Activated T-cell treated with anti-CD3 and anti-CD28 coated beads, Interleukin-2, amount 50 U/mL, for 24 hours (primary cell): ENCODE measurements at places on chromosomes 3 and 15.

DNA sequence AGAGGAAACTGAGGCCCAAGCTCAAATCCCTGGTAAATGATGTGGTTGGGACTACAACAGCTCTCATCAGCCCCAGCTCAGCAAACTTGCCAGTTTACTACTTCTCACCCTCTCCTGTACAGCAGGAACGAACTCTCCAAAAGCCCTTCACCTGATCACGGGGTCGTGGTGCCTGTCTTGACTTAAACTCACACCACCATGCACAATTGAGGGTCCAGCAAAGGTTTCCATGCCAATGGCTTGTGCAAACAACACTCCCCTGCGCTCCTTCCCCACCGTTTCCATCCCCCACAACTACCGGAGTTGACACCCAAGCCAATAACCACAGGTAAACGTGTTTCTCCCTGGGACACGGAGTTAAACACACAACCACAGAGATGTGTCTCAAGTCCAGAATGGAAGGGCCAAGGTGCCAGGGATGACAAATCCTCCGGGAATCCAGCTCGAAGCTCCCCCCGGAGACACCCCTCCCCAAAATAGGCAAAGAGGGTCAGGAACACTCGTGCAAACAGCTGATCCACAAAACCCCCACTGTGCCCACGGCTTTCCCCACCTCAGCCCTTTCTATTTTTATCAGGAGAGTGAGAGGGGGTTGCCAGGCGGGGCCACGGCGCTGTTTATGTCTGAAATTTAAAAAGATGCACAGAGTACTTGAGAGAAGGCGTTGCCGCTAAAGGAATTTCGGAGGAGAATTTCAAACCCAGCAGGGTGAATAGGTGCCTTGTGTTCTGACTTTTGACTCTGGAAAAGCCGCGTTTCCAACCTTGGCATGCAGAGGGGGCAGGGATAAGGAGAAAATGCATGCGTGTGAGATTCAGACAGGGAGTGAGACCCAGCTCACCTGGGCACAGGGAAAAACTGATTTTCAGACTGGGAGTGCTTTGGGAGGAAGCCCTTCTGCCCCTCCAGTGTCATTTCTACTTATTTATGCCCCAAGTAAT, 10.6 kb upstream of the ACAN start:
- H3K4me1 ChIP-seq, result no peaks in the 10 kb centered on the region
- peaks cover 53% of the 10 kb centered on the region for H3K27me3 ChIP-seq
- H3K36me3 ChIP-seq, result no peaks in the 10 kb centered on the region
- DNase-seq, result no peak
- H3K4me3 ChIP-seq, result no peak overlapping the region

DNA sequence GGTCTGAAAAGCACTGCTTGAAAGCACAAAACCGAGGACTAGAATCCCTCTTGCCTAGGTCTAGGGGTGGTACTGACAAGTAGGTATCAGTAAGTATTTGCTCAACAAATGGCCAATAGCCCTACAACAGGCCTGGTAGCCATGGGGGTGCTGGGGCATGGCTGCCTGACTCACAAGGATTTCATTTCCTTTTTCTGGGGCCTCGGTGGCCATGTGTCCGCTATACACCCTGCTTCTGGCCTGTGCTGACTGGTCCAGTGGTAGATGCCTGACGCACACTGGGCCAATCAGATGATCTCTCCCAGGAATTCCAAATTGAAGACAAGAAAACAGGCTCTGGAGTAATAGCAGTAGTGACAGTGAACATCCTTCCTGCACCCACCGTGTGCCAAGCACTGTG, 29.4 kb downstream of the MELTF start:
- H3K27ac ChIP-seq, result no peak overlapping the region
- H3K36me3 ChIP-seq, result no peaks in the 10 kb centered on the region
- no peak overlapping the region for H3K4me3 ChIP-seq
- H3K4me1 ChIP-seq, result peaks cover 10% of the 10 kb centered on the region
- no peaks in the 10 kb centered on the region for H3K27me3 ChIP-seq

DNA sequence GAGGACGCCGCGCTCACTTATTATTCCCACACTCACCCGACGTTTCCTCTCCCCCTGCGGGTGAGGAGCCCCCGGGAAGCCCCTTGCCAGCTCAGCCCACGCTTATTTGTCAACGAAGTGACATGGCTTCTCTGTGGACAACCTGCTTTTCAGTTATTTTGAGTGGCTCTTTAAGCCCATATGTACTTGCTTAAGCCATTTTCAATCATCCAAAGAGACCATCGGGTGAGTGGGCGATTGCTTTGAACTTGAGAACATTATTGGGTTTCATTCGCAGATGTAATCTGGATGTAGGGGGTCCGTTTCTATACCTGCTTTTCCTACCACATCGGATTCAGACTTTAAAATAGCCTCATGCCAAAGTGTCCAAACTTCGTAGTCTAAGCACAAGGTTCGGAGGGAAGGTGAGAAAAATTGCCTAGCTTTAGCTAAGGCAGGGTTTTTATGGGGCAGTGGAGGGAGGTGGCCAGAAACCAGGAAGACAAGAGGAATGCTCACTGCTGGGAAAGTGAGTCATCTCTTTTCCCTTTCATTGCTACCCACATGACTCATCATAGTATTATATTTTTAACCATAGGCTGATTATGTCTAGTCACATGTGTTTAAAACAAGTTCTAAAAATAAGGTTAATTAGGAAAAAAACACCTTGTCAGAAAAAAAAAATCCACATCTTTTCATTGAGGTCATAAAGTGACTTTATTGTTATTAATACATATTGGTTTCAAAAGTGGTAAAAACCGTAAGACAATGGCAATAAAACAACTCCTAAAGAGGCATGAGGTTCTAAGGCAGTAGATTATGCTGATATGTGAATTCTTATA, 773.1 kb upstream of the NR2F2 start:
- peak overlapping the region; percentile 50 for H3K27ac ChIP-seq
- H3K4me1 ChIP-seq, result peaks cover 15% of the 10 kb centered on the region
- H3K36me3 ChIP-seq, result no peaks in the 10 kb centered on the region
- no peak overlapping the region for H3K4me3 ChIP-seq

DNA sequence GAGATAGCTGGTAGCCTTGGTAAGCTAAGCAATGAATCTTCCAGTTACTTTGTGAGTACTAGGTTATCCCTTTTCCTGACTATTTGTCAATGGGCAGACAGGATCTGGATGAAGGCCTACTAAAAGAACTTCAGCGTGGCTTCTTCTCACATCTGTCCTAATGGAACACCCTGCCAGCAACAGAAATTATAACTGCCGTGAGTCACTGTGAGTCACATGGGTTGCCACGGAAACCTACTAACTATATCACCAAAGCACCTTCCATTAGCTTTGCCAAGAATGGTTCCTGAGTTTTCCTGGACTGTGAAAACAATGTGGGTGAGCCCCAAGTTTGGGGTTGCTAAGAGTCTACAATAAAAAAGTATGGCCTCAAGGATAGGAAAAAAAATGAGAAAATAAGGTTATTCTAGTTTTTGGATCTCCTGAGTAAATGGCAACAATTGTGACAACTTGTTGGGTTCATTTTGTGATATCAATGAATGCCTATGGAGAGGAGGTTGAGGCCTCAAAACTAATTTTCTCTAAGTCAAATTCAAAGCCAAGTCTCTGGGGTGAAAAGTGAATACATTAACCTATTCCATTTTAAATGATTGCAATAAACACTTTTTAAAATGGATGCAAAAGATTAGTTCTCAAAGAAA, 195.1 kb upstream of the ICE2 start:
- no peak overlapping the region for H3K4me3 ChIP-seq
- H3K27ac ChIP-seq, result peak overlapping the region; percentile 45
- DNase-seq, result peak; percentile 60
- H3K27me3 ChIP-seq, result no peaks in the 10 kb centered on the region

DNA sequence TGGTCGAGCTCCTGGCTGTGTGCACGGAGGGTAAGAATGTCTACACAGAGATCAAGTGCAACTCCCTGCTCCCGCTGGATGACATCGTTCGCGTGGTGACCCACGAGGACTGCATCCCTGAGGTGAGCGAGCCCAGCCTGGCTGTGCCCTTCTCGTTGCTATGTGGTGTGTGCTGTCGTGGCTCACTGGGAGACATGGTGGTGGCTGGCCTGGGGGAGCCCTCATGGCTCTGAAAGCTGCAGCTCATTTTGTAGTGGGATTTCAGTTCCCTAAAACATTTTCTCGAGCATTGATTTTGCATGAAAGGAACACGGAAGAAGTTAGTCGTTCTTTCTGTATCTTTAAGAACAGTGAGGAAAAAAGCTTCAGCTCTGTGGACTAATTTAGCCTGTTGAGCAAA, 200.5 kb downstream of the ITPR1 start:
- peaks cover 88% of the 10 kb centered on the region for H3K36me3 ChIP-seq
- H3K4me1 ChIP-seq, result no peaks in the 10 kb centered on the region
- no peaks in the 10 kb centered on the region for H3K27me3 ChIP-seq
- DNase-seq, result no peak
- no peak overlapping the region for H3K27ac ChIP-seq

DNA sequence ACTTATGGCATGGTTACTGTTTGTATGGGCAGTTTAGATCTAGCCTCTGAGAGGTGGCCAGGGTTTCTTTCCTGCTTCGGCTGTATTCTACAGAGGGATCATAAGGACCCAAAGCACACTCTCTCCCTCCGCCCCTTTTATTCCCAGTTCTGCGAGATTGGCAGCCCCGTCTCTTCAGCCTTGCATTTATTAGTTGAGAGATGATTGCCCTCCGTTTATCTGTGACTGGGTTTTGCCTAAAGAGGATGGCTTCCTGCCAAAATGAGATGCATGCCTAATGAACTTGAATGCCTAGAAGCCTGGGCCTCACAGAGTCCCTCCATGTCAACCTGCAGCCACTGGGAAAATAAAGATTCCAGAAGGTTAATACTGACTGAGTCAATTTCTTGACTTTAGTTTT, 97.1 kb upstream of the CHL1 start:
- no peak overlapping the region for H3K4me3 ChIP-seq
- H3K4me1 ChIP-seq, result no peaks in the 10 kb centered on the region
- no peak for DNase-seq
- peaks cover 2% of the 10 kb centered on the region for H3K27me3 ChIP-seq
- no peaks in the 10 kb centered on the region for H3K36me3 ChIP-seq

DNA sequence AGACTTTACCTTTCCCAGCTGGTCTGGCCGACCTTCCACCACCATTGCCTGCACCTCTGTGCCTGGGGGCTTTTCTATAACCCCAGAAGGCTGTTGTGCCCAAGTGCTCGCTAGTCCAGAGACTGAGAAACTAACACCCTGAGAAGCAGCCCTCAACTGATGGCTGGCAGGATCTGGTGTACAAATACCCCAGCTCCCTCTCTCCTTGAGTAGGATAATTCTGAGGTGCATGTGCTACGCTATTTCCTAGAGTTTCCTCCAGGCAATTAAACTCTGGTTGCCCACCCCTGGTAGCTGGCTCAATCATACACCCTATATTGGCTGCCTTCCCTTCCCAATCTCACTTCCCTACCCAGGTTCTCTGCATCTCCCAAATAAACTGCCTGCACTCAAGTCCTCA, 11.5 kb upstream of the SLC6A1 start:
- H3K27ac ChIP-seq, result no peak overlapping the region
- no peak for DNase-seq
- no peak overlapping the region for H3K4me3 ChIP-seq
- H3K36me3 ChIP-seq, result no peaks in the 10 kb centered on the region
- H3K27me3 ChIP-seq, result peaks cover 42% of the 10 kb centered on the region

DNA sequence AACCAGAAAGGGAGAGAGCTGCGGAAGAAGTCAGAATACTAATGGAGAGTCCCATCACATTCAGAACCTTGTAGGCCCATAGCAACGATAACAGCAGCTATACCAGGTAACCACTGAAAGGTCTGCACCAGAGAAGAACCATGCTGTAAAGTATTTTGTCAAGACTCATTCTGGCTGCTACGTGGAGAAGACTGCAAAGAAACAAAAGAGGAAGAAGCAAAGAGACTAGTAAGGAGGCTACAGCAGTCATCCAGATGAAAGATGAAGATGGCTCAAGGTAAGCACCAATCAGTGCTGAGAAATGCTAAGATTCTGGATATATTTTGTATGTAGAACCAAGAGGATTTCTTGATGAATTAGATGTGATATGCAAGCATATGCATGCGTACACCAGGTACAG, 39.6 kb downstream of the ACAP2 start:
- peaks cover 56% of the 10 kb centered on the region for H3K4me1 ChIP-seq
- DNase-seq, result no peak
- no peaks in the 10 kb centered on the region for H3K27me3 ChIP-seq
- peaks cover 21% of the 10 kb centered on the region for H3K36me3 ChIP-seq

DNA sequence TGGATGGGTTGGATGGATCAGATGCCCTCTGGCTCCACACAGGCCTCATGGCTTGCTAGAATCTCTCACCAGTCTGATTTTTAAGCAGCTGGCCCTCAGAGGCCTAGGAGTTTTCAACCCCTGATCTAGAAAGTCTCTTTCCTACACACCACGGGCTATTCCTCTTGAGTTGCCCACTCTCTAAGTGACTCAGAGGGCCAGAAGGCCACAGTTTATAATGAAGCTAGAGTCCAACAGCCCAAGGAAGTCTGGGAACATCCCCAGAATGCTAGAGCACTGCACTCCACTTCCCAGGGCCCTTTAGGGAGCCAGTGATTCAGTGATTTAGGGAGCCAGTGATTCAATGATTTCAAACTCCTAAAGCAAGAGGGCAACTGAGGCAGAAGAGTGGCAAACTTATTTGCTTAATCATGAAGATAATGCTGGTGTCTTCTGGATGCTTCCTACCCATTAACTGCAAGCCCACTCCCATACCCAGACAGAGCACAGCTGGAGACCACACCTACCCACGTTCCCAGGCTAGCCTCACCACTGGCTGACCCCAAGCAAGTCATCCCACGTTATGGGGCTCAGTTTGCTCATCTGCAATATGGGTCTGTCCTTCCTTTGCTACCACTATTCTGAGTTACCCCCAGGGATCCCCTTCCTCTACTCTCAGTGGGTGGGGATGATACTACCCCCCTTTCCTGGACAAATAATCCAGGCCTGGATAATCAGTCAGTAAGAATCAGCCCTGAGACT, 36.7 kb downstream of the ABTB1 start:
- peaks cover 2% of the 10 kb centered on the region for H3K27me3 ChIP-seq
- no peak overlapping the region for H3K27ac ChIP-seq
- no peaks in the 10 kb centered on the region for H3K36me3 ChIP-seq
- no peak overlapping the region for H3K4me3 ChIP-seq

DNA sequence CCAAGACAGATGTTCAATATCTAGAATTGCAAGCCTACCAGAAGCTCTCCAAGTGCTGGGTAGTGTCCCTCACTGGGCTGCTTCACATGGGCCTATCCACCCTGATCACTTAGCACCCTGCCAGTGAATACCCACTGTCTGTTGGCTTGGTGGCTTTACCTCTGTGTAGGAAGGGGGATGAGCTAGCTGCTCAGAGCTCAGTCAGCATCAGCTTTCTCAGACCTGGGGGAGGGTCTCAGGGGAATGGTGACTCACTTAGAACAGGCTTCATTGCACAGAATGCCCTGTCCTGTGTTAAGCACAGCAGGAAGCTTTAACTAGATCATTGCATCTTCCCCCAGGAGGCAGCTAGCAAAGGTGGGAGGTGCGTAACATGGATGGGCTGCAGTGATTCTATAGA, 209.8 kb downstream of the PDCD6IP start:
- no peak overlapping the region for H3K27ac ChIP-seq
- no peaks in the 10 kb centered on the region for H3K27me3 ChIP-seq
- no peak for DNase-seq
- no peaks in the 10 kb centered on the region for H3K36me3 ChIP-seq
- no peak overlapping the region for H3K4me3 ChIP-seq

GRCh38 chr3:109927726-109928125, 590.4 kb upstream of the DPPA4 start:
- H3K36me3 ChIP-seq, result no peaks in the 10 kb centered on the region
- no peak overlapping the region for H3K4me3 ChIP-seq
- no peak for DNase-seq
- H3K27ac ChIP-seq, result no peak overlapping the region
